ENCODE measurements at places on chromosomes 12 and 14.

DNA sequence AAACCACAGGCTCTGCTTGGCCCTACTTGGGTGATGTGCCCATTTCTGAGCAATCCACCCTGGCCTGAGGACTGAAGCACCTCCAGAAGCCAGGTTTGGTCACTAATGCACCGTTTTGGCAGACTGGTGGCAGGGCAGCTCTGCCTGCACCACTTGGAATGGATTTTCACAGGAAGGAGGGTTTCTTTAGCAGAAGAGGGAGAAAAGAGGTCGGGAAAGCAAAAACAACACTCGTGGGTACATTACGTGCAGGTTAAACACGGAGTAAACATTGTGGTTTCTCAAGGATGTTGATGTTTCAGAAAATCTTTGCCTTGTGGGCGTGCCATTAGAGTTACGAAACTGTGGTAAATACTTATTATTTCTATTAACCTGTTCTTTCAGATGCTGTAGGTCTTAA is 70.8 kb downstream of the KCNA5 start:
- DNase-seq = no peak

DNA sequence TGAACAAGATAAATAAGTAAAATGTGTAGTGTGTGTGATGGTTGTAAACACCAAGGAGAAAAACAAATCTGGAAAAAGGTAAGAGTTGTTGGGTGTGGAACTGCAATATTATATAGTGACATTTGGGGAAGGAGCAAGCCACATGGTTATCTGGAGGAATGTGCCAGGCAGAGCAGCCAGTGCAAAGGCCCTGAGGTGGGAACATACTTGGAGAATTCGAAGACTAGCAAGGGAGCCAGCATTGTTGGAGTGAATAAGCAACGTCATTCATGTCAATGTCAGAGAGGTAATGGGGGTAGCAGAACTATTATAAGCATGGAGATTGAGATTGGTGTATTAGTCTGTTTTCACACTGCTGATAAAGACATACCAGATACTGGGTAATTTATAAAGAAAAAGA is 241.5 kb upstream of the LHX5 start:
- no peak for DNase-seq

- no peak for DNase-seq
Measured at GRCh38 chr12:123836292-123836691, 74.2 kb downstream of the DNAH10 start.

DNA sequence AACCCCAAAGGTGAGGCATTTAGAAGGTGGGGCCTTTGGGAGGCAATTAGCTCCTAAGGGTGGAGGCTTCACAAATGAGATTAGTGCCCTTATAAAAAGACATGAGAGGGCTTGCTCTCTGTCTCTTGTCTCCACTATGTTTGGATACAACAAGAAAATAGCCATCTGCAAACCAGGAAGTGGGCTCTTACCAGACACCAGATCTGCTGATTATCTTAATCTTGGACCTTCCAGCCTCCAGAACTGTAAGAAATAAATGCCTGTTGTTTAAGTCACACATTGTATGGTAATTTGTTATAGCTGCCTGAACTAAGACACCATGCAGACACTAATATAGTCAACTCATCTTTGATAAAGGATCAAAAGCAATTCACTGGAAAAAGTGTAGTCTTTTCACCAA is 34.4 kb downstream of the TMEM116 start:
- no peak for DNase-seq

DNA sequence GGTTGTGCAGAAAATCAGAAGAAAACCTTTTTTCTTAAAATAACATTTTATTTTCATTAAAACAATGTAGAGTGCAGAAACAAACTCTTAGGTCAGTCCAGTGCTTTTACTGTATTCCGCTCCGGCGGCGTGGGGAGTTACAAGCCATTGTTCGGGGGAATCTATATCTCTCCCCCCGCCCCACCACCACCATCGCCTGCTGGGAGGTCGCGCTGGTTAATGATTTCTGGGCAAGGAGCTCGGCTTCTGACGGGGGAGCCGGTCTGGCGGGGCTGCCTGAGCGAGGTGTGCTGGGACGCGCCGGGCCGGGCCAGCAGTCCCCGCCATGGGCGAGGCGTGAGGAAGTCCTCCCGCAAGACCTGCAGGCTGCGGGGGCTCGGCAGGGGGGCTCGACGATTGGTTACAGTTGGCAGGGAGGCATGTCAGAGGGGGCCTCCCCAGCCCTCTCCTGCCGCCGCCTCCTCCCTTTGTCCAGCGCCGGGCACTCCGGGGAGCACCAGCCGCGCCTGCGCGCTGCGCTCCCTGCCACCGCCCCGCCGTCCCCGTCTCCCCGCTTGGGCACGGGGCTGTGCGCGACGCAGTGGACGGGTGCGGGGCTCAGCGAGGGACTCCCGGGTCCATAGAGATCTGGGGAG is 1.0 kb upstream of the DUSP6 start:
- DNase-seq = no peak

DNA sequence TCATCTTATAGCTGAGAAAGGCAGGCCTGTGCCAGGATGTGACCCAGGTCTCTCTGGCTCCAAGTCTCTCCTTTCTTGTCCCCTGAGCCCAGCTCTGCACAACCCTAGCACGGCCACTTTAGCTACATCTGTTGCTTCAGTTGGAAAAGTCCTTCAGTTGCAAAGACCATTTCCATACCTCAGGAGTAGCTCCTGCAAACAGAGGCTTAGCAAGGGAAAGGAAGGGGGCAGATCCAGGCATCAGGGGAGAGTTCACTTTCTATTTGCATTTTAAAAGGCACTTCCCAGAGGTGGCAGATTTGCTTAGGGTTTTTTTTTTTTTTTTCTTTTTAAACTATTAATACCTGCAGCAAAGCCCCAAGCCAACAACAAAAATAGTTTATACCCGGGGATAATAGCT is 3.0 kb upstream of the PITPNM2 start:
- DNase-seq = no peak

- peak; percentile 70 for DNase-seq
Measured at GRCh38 chr12:32107359-32108267, 966 bp downstream of the BICD1 start.

DNA sequence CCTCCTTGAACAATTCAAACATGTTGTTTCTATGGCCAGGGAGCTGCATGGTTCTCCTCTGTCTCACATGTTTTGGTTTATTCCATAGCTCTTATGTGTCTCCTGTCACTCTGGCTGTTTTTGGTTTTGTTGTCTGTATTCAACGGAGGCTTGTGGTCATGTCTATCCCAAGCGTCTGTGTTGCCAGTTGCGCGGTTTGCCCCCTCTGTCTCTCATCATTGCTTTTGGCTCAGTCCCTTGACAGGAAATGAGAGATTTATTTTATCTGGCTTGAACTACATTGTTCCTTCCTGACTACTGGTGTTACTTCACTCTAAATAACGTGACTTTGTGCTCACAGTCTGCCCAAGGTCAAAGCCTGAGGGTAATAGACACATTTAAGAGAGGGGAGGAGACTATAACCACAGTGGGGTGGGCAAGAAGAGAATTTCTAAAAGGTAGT is 96.4 kb upstream of the SOX5 start:
- no peak for DNase-seq

DNA sequence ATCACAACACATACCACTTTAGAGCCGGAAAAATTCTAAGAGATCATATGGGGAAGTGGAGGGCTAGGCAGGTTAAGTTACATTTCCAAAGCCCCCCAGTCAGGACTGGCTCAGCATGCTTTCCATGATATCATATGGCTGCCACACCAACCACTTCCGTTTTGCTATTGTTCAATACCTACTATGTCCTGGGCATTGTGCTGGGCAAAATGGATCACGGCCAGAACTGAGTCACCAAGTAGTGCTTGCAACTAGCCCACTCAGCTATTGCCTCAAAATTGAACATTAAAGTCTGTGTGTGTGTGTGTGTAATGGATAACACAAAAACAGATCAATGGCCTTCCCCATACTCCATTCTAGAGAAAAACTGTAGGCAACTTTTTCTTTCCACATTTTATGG is 22.7 kb downstream of the WIF1 start:
- DNase-seq = no peak

GRCh38 chr12:15212930-15213329 is 8.3 kb downstream of the RERG start:
- no peak for DNase-seq

DNA sequence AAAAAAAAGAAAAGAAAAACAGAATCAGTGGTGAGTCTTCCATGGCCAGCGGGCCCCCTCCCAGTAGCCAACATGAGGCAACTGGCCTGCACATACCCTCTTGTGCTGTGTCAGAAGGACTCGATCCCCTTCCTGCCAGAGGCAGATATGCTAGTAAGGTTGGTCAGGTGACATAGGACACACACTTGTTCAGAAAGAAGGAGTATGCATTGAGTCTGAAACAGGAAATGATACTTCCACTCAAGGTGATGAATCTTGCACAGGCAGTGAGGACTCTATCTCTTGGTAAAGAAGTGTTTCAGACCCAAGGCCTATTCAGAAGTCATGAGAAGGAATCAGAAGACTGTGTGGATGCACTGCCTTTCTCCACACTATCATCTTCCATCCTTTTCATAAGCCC is 269.7 kb upstream of the FAR2 start:
- no peak for DNase-seq

All from HS-27A (cell line).